ENCODE measurements at places on chromosomes 6 and 20.

- no peak for DNase-seq
Observed at GRCh38 chr6:170153436-170154319, 137.2 kb downstream of the DLL1 start.

DNA sequence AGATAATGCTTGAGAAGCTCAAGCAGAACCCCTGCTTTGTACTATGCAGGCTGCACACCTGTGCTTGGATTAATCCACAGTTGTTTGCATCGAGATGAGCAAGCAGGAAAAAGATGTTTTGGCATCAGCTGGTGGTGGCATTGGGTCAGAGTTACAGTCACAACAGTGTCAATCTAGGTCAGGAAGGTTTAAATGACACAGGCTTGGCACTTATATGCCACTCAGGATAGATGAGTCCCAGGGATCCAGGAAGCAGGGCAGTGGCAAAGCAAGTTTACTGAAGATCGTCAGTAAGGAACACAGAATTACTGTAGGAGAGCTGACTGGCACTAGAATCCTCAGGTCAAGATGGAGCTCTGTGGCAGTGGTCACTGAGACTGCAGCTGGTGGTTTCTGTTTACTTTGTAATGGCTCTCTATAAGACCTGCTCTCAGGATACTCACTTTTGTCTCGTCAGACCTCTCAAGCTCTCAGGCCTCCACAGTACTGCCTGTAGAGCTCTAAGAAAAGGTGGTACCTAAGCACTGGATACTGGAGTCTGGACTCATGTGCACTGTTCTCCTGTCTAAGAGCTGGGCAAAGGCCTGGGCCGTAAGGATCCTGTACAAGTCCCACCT, 110.1 kb upstream of the HS3ST5 start:
- no peak for DNase-seq

DNA sequence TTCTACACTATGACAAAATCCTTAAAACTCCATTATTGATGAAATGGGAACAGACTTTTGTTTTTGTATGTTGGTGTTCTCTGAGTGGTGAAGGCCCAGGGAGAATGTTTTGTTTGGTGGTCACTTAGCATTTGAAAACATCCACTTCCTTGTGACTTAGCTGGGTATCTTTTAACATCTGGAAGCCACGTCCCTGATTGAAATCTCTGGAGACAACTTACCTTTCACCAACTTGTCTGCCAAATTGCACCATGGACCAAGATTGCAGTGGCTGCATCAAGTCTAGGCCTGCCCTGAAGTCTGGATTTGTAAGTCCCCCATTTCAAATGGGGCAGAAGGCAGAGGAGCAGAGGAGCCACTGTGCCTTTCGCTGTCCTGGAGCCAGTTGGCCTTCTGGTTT, 534 bp upstream of the EFCAB8 start:
- DNase-seq, result no peak

DNA sequence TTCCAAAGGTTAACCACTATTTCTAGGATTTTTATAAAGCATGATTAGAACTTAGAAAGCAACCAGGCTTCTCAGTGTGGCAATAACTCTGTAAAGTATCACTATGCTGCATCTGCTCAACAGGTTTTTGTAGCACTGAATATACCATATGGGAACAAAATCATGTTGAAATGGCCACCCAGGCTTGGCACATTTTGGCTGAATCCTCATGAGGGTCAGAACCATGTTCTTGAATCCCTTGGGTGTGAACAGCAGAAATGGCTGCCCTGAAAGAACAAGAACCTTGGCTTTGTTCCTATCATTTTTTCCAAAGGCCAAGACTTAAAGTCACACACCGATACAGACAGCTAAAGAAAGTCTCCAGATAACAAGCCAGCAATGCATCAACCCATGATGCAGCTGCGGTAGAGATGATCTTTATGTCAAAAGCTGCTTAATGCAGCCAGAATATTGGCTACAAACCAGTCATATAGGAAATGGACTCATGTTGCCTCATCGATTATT, 283.0 kb upstream of the NOX3 start:
- no peak for DNase-seq

DNA sequence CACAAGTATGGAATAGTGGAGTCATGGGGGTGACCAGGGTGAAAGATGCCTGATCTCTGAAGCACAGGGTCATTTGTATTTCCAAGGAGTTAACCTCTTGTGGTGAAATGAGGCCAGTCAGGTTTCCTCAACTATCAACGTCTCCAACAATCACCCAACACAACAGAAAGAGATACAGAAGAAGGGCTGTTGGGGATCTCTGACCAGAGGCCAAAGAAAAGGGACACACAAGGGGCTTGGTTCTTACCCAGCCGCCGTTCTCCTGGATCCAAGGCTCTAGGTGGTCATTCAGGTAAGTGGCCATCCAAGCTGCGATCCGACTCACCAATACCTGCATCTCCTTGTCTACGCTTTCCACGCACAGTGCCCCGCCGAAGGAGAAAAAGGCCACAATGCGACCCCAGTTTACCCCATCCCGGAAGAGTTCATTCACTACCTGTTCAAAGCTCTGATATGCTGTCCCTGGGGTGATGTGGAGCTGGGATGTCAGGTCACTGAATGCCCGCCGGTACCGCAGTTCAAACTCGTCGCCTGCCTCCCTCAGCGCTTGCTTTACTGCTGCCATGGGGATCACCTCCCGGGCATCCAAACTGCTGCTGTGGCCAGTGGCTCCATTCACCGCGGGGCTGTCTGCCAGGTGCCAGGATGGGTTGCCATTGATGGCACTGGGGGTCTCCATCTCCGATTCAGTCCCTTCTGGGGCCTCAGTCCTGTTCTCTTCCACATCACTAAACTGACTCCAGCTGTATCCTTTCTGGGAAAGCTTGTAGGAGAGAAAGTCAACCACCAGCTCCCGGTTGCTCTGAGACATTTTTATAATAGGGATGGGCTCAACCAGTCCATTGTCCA, 1.0 kb downstream of the BCL2L1 start:
- no peak for DNase-seq

GRCh38 chr6:41162687-41163418, at the start of gene TREM2:
Gene TREM2, minus strand, starts transcription at chr6:41163116. Its CDS starts 34 bp downstream, at chr6:41163082.
- no peak for DNase-seq

- no peak for DNase-seq
Observed at GRCh38 chr6:25962149-25963127, at the start of gene TRIM38. Gene TRIM38, plus strand, starts transcription at chr6:25962802. Its CDS starts 3,721 bp downstream, at chr6:25966523.

GRCh38 chr20:36917943-36918342, 33.6 kb downstream of the SAMHD1 start:
- no peak for DNase-seq

DNA sequence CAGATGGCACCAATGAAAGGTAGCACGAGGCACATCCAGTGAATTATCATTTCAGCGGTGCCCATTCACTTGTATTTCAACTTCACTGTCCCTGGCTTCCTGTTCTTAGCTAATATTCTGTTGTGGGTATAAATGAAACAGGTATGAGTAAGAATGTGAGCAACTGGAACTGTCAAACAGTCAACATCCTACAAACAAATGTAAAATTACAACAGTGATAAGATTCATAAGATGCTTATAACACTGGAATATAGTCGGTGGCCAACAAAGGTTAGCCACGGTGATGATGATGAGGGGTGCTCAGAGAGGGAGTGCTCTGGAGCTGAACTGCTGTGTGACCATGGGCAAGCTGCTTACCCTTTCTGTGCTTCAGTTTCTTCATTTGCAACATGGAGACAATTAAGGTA, 74.9 kb upstream of the TOX2 start:
- DNase-seq, result no peak
